Activated CD4-positive, alpha-beta memory T cell treated with anti-CD3 and anti-CD28 coated beads for 36 hours (primary cell): ENCODE measurements at places on chromosomes 11 and 22. TPM values are rescaled to one million over a fixed set of nuclear protein-coding genes. Genes with fewer than 3 reads are reported as not detected.
A peak's percentile ranks its signal among the peaks of the same experiment; 100 is the strongest.

- H3K4me1 ChIP-seq: peaks cover 51% of the 10 kb centered on the region
- no peaks in the 10 kb centered on the region for H3K27me3 ChIP-seq
- no peak overlapping the region for H3K4me3 ChIP-seq
- no peak overlapping the region for H3K27ac ChIP-seq
- H3K36me3 ChIP-seq: no peaks in the 10 kb centered on the region
- no peak for DNase-seq
These were observed 5.8 kb downstream of the UBASH3B start for GRCh38 chr11:122661182-122661945.

DNA sequence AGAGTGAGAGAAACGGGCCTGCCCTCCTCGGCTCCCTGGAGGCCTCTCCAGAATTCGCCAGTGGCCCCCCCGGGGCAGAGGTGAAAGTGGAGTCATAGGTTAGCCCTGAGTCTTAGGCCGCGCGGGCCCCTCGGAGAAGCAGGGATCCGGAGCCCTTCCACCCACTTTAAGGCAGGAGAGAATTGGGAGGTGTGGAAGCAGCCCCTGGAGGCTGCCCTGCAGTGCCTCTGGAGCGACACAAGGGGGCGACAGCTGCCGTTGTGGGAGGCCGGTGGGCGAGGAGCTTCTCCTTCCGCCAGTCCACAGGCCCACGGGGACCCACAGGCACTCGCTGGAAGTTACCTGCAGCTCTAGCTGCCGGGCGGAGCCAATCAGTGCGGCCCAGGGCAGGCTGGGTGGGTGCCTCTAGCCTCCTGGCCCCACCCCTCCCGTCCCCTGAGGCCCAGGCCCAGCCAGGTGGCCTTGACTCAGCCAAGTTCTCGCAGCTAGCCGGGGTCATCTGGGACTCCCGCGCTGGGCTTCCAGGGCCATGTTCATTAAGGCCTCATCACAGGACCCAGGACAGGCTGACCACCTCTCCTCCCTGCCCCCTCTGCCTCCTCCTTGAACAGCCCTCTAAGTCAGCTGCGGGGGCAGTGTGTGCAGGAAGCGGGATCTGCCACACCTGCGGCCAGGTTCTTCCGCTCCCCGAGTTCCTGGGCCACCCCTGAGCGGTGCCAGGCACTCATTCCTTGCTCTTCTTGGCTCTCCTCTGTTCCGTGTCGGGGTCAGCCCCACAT, 5.0 kb downstream of the DGKZ start:
- peak overlapping the region; percentile 76 for H3K4me3 ChIP-seq
- peaks cover 78% of the 10 kb centered on the region for H3K4me1 ChIP-seq
- H3K27ac ChIP-seq: peak overlapping the region; percentile 87
- H3K36me3 ChIP-seq: peaks cover 2% of the 10 kb centered on the region
- peak; percentile 86 for DNase-seq

DNA sequence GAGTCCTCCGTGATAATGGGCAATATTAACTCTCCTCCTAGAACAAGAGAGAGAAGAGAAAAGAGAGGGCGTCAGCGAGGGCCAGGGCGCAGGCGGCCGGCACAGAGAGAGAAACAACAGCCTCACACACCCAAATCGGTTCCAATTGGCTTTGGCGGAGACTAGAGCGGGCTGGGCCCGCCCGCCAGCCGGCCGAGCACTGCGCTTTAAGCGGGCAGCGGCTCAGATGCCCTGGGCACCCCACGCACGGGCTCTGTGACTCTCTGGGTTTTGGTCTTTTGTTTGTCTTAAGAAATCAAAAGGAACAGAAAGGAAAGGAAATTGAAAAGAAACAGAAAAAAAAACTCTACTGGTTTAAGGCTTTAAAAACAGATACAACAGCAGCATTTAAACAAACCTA, 17.0 kb downstream of the SLC22A12 start:
- DNase-seq: no peak
- H3K27me3 ChIP-seq: peaks cover 2% of the 10 kb centered on the region
- H3K4me1 ChIP-seq: peaks cover 9% of the 10 kb centered on the region
- no peaks in the 10 kb centered on the region for H3K36me3 ChIP-seq
- H3K27ac ChIP-seq: no peak overlapping the region

DNA sequence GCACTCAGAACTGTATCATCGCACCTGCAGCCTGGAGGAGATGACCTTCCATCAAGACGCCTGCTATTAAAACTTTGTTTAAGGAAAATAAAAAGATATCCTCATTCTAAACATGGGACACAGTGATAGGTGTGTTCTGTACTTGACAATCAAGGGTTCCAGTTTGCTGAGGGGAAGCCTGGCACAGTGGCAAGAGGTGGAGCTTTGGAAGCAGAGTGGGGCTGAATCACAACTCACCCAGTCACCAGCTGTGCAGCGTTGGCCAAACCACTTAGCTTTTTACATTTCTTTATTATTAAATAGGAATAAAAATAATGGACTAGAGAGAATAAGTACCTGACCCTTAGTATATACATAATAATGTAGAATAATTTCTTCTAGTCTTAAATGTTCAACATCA, 220.7 kb downstream of the TENM4 start:
- H3K4me3 ChIP-seq: no peak overlapping the region
- no peaks in the 10 kb centered on the region for H3K27me3 ChIP-seq
- no peak overlapping the region for H3K27ac ChIP-seq
- DNase-seq: no peak

GRCh38 chr11:124900464-124900863, 2.8 kb upstream of the ROBO4 start:
- H3K27me3 ChIP-seq: peaks cover 5% of the 10 kb centered on the region
- H3K36me3 ChIP-seq: no peaks in the 10 kb centered on the region
- H3K27ac ChIP-seq: no peak overlapping the region
- peaks cover 2% of the 10 kb centered on the region for H3K4me1 ChIP-seq
- H3K4me3 ChIP-seq: no peak overlapping the region

- DNase-seq: no peak
- no peaks in the 10 kb centered on the region for H3K4me1 ChIP-seq
- H3K27ac ChIP-seq: no peak overlapping the region
- no peak overlapping the region for H3K4me3 ChIP-seq
These were observed 48.1 kb upstream of the SHISAL1 start for GRCh38 chr22:44360668-44361381.

- H3K27ac ChIP-seq: no peak overlapping the region
- DNase-seq: no peak
- H3K4me1 ChIP-seq: no peaks in the 10 kb centered on the region
- no peaks in the 10 kb centered on the region for H3K36me3 ChIP-seq
- no peak overlapping the region for H3K4me3 ChIP-seq
These were observed 184.5 kb downstream of the EFCAB6 start for GRCh38 chr22:43627485-43628213.

DNA sequence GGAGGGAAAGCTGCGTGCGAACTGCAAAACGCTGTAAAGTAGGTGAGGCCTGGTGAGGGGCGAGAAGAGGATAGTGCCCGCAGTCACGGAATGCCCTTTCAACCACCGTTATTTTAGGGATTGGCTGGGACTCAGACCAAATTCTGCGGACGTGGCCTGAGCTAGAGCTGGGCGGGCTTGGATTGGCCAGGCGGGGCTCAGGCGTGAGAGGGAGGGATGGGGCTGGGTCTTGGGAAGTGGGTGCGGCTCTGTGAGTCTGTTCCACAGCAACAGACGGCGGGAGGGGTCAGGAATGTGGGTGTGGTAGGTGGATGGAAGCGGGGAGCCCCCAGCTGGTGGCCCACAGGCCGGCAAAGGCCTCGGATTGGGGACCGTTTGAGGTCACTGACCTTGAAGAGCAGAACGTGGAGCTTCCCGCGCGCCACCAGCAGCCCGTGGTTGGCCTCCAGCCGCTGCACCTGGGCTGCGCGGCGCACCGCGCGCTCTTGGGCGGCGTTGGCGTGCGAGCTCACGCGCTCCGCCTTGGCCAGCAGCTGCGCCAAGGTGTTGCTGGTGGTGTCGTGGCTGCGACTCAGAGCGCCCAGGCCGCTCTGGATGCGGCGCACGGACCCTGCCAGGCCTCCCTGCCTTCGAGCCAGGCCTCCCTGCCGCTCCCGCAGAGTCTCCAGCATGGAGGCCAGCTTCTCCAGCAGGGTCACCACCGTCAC, 444 bp downstream of the CAVIN3 start:
- H3K4me3 ChIP-seq: peak overlapping the region; percentile 74
- peak; percentile 59 for DNase-seq
- peaks cover 40% of the 10 kb centered on the region for H3K4me1 ChIP-seq
- H3K27me3 ChIP-seq: peaks cover 31% of the 10 kb centered on the region
- H3K27ac ChIP-seq: peak overlapping the region; percentile 97

Gene GDPD4
- not detected for total RNA-seq

Gene OR51E1
- not detected for total RNA-seq
